ENCODE measurements at places on chromosomes 2 and 18. TPM values are rescaled to one million over a fixed set of nuclear protein-coding genes. Genes with fewer than 3 reads are reported as not detected.
A peak's percentile ranks its signal among the peaks of the same experiment; 100 is the strongest.

Gene CRYGC
- not detected for total RNA-seq

Gene AGXT
- total RNA-seq = not detected

Gene ICA1L
- total RNA-seq = 10.5 TPM

Gene AFTPH
- total RNA-seq = 34.5 TPM

Gene NAT8
- not detected for total RNA-seq

Gene FAM110C
- 37.3 TPM for total RNA-seq

Gene GPR35
- 0.17 TPM for total RNA-seq

DNA sequence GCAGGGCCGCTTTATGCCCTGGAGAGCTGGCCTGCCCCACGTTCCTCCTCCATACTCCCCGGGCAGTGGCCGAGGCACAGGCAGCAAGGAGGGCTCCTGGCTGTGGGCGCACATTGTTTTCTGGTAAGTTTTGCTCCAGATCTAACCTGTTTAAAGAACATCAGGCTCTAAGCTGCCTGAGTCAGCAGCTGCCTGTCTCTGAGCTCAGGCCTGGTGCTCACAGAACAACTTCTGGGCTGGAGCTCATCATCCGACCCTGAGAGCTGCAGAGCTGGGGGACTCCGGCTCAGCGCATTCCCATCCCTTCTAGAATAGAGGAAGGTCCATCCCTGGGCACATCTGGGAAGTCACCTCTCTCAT, 54.5 kb upstream of the PXDN start:
- no peak for DNase-seq

DNA sequence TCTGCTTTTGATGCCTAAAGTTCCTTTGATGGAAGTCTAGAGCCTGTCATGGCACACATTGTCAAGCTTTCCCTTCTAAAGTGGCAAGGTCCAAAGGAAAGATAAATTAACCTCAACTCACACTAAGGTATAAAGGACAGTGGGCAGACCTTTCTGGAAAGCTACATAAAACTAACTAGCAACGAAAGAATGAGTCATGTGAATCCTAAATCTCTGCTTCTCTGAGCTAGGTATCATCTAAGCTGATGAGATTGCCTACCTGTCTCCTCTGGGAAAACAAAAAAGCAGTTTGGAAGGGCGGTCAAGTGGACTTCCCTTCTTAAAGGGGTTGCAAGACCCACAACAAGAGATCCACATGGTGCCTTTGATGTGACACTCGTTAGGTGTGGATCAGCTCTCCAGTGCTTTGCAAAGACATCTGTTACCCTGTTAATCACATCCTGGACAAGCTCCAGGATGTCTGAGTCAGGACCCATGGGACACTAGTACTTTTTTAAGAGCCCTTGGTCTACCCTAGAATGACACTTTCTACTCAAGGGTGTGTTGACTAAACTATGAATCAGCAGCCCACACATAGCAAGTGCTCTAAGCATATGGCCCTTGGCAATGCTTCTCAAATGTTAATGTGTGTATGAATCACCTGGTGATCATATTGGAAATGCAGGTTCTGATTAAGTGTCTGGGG, 173.5 kb downstream of the ALK start:
- peak; percentile 100 for DNase-seq

- no peak for DNase-seq
Measured at GRCh38 chr2:147342329-147342728, 502.5 kb upstream of the ACVR2A start.

- DNase-seq = no peak
Measured at GRCh38 chr18:7065736-7066135, 51.9 kb downstream of the LAMA1 start.

DNA sequence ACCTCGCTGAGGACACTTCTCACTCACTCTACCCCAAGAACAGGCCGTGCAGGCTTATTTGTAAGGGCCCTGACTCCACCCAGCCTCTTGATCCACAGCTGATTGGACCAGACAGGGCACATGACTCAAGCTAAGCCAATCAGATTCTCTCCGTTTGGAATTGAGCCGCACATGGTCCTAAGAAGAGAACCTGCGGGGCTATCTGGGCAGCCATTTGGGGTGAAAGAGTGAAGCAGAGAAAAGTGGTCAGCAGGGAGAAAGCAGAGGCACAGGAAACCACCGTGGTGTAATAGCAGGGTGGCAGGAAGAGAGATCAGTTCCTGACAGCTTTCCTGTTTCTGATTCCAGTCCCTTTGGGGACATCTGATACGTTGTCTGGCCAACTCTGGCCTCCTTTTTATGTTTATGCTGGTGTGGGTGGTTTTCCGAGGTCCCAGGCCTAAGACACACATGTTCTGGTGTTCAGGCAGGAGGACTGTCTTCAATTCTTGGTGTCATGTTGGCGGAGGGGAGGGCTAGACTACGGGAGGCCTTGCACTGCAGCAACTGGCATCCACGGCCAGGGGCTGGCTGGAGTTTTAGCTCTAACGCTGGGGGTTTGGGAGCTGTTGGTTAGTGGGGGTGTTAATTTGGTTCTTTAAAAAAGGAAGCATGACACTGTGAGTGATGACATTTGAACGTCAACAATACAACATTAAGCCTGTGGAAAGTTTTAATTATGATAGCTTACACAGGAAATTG, 26.1 kb upstream of the SPTBN1 start:
- no peak for DNase-seq

DNA sequence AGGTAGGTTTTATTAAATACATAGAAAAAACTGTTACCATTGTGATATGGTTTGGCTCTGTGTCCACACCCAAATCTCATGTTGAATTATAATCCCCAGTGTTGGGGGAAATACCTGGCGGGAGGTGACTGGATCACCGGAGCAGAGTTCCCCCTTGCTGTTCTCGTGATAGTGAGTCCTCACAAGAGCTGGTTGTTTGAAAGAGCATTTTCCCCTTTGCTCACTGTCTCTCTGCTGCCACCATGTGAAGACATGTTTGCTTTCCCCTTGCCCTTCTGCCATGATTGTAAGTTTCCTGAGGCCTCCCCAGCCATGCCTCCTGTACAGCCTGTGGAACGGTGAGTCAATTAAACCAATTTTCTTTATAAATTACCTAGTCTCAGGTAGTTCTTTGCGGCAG, 352.7 kb upstream of the SLC39A10 start:
- DNase-seq = peak; percentile 15

DNA sequence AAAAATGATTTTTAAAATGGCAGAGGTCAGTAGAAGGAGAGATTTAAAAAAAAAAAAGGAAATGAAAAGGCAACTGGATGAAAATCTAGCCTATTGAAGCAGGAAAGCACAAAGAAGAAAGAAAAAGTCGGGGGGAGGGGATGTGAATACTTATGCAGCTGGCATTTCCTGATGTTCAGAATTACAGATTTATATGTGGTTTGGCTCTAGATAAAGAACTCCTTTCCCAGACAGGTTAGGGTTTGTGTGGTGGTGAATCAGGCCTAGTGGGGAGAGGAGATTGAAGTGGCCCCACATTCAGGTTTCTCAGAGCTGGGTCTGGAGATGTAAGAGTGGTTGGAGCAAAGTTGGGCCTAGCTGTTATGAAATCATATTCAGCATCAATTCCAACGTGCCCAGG, 394.4 kb downstream of the FIGN start:
- DNase-seq = peak; percentile 89

- DNase-seq = no peak
Measured at GRCh38 chr2:226683944-226684562, 115.6 kb downstream of the IRS1 start.
